ENCODE measurements at places on chromosomes 2 and 18.
A peak's percentile ranks its signal among the peaks of the same experiment; 100 is the strongest.

DNA sequence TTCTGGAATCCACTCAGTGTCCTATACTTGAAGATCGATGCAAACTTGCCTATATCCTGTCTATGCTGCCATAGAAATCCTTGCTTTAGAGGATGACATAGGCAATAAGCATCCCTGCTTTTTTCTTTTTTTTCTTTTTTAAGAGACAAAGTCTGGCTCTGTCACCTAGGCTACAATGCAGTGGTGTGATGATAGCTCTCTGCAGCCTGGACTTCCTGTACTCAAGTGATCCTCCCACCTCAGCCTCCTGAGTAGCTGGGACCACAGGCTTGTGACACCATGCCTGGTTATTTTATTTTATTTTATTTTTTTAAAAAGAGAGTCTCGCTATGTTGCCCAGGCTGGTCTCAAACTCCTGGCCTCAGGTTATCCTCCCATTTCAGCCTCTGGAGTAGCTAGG, 76.9 kb downstream of the LBH start:
- no peak for DNase-seq

DNA sequence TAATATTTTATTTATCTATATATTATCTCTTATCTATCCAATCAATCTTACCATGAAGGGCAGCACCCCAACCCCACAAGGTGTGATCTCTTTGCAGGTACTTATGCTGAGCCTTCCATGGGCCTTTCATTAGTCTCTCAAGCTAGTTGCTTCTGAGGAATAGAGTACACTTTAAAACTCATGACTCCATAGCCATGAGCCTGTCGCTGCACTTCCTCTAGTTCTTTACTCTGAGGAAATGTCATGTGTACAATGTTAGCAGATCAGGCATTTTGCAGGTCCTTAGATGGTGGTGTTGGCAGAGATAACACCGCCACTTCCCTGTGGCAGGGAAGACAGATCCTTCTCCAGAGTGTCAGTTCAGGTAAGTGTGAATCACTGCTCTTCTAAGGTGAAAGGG, 29.5 kb upstream of the STAT4 start:
- DNase-seq, result no peak

DNA sequence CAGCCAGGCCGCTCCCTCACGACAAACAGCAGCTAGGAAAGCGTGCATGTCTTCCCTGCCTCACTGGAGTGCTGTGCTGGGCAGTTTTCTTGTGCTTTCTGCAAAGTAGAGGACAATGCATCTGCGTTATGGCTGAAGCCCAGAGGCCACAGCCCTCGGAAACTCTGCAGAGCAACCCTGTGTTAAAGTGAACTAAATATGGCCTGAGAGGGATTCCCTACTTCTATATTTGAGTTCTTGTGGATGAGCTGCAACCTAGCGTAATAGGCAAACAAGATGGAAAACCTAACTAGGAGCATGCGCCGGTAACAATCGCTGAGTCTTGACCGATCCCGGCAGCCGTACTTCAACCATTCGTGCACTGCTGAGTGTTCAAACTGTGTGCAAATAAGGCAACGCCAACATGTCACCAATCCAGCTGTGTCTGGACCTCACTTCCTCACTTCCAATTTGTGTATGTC, 471.9 kb upstream of the HS6ST1 start:
- DNase-seq, result no peak

DNA sequence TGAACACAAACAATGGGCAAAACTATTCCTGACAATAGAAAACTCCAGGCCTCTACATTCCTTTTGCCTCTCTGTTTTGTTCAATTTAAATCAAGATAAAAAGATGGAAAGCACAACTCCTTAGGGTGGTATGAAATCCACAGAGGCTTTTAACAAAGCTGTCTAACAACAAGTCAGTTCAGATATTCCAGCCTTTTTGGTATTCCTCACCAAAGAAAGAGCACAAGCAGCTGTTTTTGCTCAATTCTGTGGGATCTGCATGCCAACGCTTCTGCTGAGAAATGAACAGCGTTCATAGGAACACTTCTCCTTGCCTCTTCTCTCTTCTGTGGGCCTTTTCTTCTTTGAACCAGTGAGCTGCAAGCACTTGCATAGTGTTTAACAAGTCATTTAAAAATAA, 411.6 kb upstream of the TCF4 start:
- DNase-seq, result no peak

DNA sequence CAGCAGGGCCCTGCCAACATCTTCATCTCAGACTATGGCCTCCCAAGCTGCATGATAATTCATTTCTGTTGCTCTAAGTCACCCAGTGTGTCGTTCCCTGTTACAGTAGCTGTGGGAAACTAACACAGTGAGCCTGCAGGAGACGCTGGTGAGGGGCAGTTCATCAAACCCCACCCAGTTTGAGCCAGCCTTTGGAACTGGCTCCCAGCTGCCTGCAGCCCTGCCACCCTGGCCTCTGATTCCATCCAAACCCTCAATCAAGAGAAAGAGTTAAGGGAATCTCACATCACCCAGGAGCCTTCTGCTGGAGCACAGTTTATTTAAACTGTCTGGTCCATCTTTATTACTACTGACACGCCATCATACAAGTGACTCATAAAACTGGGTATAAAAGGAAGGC, 64.9 kb upstream of the ZCCHC2 start:
- no peak for DNase-seq

DNA sequence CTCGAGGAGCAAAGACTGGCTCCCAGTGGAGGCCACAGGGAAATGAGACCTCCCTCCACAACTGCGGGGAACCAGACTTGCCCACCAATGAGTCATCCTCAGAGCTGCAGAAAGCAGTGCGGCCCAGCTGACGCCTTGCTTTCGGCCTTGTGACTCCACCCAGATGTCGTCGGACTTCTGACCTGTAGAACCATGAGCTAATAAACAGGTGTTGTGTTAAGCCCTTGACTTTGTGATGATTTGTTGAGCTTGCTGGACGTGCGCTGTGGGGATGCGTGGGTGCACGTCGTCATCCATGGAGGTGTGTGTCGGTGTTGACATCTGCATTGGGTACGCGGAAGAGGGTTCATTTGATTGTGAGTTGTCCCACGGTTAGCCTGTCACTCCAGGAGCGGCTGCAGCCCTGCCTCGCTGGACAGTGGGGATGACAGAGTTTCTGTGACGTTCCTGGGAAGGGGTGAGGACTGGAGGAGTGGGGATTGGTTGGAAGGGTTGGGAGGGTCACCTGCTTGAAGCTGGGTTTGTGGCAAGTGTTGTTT, 154.1 kb downstream of the SH3BP4 start:
- DNase-seq, result no peak

- no peak for DNase-seq
Observed at GRCh38 chr2:205902041-205902899, 183.7 kb downstream of the INO80D start.

DNA sequence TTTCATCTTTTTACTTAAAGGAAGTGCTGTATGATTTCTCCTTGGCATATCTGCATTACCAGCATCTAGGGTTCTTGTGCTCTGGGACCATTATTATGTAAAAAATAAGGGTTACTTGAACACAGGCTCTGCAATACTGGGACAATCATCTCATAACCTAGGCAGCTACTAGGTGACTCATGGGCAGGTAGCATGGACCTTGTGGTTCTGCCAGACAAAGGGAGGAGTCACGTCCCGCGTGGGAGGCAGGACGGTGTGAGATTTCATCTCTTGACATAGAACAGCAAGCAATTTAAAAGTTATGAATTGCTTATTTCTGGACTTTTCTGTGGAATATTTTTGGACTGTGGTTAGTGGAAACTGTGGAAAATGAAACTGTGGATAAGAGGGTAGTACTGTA, 34.1 kb downstream of the ASAP2 start:
- DNase-seq, result no peak

DNA sequence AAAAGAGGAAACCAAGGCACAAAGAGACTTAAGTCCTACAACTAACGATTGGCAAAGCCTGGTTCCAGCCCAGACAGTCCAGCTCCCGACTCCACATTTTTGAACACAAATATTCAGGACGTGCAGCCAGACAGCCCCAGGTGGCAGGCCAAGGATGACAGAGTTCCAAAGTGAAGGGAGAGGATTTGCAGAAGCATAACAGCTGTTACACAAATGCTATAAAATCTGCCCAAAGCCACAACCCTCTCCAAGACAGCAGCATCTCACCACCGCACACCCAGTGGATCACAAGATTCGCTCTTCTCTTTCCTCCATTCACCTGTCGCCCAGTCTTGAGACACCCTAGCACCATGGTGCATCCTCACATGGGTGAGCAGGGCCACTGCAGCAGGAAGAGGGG, 227.1 kb upstream of the ID2 start:
- DNase-seq, result peak; percentile 25

GRCh38 chr2:191319186-191319585, 74.0 kb downstream of the MYO1B start:
- DNase-seq, result no peak

DNA sequence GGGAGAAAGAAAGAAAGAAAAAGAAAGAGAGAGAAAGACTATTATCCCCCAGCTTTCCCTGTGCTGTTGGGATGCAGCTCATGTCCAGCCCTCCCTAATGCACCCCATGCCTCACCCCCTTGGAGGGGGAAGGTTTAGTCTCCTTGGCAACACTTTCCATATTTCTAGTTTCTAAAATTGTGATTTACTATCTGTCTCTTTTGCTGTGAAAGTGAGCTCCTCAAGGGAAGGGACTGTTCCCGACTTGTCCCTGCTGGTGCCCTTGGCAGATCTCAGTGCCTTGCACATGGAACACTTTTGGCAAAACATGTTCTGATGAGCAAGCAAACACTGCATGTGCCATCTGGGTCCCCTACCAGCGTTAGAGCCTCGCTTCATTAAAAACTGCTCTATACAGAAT, 11.7 kb upstream of the NAPG start:
- DNase-seq, result no peak

GRCh38 chr18:64171576-64171975, 22.7 kb upstream of the LINC00305 start:
- no peak for DNase-seq

DNA sequence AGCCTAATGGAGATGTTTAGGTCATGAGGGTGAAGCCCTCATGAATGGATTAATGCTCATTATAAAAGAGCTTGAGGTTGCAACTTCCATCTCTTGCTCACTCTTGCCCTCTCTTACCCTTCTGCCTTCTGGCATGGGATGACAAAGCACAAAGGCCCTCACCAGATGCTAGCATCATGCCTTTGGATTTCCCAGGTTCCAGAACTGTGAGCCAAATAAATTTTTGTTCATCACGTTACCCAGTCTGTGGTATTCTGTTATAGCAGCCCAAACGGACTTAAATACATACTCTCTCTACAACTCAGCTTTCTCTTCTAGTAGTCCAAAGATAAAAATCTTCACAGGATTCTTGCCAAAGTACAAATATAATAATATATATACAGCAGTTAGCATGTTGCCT, 75.8 kb downstream of the LNPK start:
- DNase-seq, result no peak

All from muscle of back (tissue), 13 donors.